ENCODE measurements at places on chromosomes 1 and 21.
A peak's percentile ranks its signal among the peaks of the same experiment; 100 is the strongest.

DNA sequence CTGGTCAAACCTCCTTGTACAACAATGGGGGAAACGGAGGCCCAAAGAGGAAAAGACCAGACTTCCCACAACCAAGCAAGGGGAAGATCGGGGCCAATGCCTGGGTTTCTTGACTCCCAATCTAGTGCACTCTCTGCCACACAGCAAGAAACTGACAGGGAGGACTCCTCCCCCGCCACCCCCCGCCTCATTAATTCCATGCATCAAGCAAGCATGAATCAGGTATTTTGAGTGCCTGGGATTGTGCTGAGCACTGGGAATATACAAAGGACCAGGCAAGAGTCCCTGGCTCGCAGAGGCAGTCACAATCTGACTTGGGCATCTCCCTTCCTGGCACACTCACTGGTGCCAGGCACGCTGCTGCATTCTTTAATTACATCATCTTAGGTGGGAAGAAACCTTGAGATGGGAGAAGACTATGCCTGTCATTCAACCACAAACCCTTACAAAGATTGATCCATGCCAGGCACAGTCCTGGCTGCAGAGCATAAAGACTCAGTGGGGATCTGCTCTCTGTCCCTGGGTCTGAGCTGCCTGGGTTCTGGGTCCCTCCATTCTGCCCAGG, 4.4 kb upstream of the KCNC4 start:
- DNase-seq: no peak

DNA sequence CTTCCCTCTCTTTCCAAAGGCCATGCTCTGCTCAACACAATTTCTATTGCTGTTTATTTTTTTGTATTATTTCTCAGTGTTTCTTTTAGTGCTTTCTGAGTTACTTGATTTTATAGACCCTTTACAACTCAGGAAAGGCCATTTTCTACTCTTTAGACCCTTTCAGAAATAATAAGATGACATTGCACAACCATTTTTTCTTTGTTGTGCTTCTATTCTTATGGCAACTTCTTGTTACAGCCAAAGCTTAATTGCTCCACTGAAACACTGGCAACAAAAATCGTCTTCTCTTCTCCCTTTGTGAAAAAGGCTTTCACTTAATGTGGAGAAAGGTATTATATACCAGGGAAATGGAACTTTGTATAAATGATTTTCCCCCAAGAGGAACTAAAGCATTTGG, 39.0 kb upstream of the SAMSN1 start:
- no peak for DNase-seq

GRCh38 chr21:38645282-38645681, 147.0 kb upstream of the ERG start:
- DNase-seq: no peak

GRCh38 chr1:230821346-230821745, 47.0 kb downstream of the C1orf198 start:
- DNase-seq: no peak

DNA sequence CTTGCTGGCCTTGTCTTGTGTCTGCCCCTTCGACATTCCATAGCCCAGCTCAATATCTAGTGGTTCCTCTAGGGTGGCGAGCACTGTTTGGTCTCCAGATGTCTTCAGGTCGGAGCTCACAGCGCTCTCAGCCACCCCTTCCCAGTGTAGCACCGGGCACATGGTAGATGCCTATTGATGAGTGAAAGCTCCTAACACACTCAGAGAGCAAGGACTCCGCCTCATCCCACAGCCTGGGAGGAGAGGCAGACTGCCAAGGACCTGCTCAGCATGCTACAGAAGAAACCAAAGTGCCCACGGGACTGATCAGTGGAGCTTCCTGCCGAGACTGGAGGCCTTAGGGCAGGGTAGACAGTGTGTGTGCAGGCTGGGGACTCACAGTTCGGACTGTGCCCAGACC, 10.9 kb downstream of the PCSK9 start:
- no peak for DNase-seq

- no peak for DNase-seq
Measured at GRCh38 chr1:178933709-178934490, 63.0 kb upstream of the ANGPTL1 start.

DNA sequence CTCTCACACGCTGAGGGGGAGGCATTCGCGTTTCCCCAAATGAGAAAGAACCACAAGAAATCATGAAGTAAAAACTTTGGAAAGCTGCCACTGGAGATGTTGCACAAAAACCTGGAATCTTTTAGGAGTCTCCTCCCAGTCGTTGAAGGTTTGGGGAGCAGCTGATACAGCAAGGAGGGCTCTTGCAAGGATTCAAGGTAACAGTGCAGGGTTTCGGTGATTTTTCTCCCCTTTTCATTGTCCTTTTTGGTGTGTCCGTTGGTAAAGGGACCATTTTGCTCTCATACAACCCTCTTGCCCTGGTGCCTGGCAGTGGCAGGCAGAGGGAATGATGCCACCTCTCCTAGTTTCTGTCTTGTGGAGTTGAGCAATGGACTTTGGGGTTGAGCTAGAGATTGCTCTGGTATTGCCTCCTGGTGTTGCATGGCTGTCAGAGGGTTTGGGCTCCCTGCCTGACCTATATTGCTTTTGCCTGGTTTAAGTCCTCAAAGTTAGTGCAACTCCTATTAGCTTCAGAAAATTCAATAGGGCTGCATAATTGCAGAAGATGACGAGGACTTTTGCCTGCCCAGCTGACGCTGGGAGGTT, 872 bp downstream of the BRINP2 start:
- no peak for DNase-seq

- DNase-seq: peak; percentile 57
Measured at GRCh38 chr1:191320062-191320461, 838.2 kb upstream of the RGS18 start.

DNA sequence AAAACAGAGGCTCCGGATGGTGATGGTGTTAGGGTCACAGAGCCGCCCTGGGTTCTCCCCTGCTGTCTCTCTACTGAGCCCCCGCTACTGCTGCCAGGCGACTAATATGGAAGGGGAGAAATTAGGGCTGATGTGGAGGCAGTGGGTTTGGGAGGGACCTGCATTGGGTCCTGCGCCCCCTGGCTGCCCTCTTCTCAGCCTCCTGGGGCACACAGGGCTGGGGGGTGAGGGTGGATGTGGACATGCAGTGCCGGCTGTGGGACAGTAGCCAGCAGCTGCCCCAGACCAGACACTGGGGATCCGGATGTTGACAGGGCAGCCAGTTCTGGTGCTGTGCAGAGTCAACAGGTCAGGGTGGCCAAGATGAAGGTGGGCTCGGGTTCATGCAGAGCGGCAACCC, 1.5 kb upstream of the CLCNKB start:
- DNase-seq: no peak

GRCh38 chr21:34363733-34364132, at the start of gene KCNE2:
KCNE2 (plus strand) TSS chr21:34364006; CDS start chr21:34370479, 6,473 bp downstream.
- no peak for DNase-seq

GRCh38 chr1:170669107-170669445, 5.1 kb downstream of the PRRX1 start:
- no peak for DNase-seq

DNA sequence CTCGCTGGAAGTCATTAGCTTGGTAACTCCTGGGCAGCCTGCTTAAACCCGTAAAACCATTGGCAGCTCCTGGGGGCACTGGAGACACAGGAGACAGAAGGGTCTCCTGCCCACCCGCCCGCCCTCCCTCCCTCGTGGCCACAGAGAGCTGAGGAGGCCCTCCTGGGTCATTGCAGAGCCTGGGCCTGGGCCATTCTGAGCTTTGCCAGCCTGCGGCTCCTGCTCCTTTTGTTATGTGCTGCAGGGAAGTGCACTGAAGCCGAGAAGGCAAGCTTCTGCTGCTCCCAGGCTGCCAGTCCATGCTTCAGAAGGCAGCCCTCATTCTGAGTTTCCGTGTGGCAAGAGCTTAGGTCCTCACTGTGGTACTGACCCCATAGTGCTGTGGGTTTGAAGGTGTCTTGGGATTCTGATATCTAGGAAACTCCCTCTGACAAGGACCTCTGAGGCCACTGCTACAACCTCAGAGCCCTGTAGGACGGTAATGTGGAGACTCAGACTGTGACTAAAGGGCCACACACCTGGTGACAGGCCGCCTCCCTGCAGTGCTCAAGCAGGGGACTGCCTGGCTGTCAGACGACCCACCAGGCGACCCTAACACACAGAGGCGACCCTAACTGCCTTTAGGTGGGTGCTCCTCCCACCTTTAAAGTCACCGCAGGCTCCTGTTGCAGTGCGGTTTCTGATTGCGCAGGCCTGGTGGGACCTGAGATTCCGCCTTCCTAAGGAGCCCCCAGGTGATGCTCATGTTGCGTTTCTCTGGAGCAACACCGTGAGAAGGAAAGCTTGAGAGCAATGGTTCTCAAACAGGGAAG, 118.7 kb downstream of the IER5 start:
- no peak for DNase-seq

GRCh38 chr1:163922743-163923201, 601.0 kb downstream of the NUF2 start:
- DNase-seq: no peak

DNA sequence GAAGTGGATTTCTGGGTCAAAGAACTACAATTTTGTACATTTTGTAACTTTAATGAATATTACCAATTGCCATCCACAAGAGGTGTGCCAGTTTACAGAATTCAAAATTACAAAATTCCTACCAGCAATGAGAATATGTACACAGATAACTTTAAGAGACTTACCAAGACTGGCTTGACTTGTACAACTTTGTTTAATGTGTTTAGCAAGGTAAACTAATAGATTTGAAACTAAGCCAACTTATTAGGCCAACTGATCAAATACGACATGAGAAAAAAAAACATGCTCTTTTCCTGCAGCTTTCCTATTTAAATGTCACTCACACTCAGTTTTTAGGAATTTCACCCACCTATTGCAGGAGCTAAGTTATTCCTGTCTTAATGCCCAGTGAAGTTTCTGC, 11.4 kb downstream of the EXOC8 start:
- DNase-seq: no peak

- peak; percentile 26 for DNase-seq
Measured at GRCh38 chr1:23777979-23778814, at the start of gene PITHD1. PITHD1 (plus strand) TSS chr1:23778418; CDS start chr1:23778516, 98 bp downstream.

- DNase-seq: no peak
Measured at GRCh38 chr1:24465099-24465498, 37.5 kb upstream of the RCAN3 start.

DNA sequence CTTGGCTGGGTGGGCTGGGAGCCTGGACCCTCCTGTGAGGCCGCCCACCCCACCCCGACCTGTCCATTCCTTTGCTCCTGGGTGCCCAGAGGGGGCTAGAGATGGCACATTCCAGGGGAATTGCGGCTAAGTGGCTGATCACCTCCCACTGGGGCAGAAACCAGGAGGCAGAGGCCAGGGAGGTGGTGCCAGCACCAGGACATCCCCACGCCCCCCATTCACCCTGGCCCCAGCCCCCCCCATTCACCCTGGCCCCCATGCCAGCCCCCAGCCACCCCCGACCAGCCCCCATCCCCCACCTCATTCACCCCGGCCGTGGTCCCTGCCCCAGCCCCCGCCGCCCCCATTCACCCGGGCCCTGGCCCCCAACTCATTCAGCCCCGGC, 6.2 kb downstream of the C1QTNF12 start:
- no peak for DNase-seq

DNA sequence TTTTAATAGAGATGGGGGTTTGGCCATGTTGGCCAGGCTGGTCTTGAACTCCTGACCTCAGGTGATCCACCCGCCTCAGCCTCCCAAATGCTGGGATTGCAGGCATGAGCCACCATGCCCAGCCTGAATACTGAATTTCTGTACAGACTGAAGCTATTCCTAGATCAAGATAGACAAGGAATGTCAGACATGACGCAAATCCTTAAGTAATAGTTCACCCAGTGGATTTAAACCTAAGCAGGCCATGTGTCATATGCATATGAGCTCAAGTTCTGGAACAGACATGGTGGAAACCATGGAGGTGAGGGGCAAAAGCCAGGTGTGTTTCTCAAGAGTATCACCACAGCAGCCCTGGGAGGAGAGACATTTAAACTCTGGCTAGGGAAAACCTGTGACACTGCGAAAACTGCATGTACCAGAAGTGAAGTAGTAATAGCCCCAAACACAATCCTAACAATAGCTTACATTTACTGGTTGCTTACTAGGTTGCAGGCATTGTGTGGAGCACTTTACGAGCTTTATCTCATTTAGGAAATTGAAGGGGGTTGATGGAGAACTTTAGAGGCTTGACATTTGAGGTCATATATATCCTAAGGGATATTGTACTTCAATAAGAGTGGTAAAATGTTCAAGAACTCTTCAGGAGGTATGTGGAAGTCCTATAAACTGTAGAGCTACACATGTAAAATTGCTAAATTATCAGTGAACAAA, 31.7 kb upstream of the MAN1A2 start:
- DNase-seq: no peak

GRCh38 chr1:207020709-207021107, 11.8 kb downstream of the C1orf116 start:
- DNase-seq: no peak

GRCh38 chr1:215905493-215906115, 338.5 kb downstream of the KCTD3 start:
- DNase-seq: no peak

- DNase-seq: no peak
Measured at GRCh38 chr1:53987880-53988279, 30.1 kb downstream of the LDLRAD1 start.

DNA sequence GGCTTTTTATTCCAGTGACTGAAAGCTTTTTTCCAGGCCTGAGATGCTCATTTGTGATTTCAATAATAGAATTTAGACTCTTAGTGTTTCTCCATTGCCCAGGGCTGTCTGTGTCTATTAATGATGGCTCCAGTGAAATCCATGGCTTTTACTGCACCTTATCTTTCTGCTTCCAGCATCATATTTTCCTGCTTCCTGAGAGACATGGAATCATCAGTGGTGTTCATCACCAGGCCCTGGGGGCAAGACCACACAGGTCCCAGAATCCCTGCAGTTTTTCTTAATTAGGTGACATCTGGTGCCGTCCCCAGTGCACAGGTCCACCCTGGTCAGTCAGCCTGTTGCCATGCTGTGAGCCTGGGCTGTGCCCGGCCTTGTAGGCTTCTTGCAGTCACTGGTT, 15.5 kb downstream of the NT5C1A start:
- DNase-seq: no peak

DNA sequence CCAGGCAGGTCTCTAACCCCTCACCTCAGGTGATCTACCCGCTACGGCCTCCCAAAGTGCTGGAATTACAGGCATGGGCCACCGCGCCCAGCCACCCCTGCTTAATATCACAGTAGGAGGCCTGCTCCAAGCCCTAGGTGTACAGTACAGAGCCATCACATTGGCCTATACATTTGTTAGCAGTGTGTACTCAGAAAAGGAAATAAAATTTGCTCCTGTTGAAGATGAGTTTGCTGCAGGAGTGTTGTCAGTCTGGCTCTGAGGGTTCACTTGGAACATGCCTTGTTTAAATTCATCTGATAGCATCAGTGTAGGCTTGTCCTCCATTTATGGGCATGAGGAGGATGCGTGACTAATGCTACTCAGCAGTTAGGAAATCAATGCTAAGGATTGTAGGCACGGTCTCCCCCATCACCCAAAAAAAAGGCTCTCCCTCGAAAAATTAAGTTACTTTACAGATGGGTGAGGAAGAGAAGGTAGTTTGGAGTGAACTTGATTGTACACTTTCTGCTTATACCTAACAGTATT, 4.6 kb upstream of the ENAH start:
- DNase-seq: no peak

All from NCI-H524 treated with DMSO at 0.1 percent for 48 hours (cell line).